ENCODE measurements at places on chromosomes 4 and X.

DNA sequence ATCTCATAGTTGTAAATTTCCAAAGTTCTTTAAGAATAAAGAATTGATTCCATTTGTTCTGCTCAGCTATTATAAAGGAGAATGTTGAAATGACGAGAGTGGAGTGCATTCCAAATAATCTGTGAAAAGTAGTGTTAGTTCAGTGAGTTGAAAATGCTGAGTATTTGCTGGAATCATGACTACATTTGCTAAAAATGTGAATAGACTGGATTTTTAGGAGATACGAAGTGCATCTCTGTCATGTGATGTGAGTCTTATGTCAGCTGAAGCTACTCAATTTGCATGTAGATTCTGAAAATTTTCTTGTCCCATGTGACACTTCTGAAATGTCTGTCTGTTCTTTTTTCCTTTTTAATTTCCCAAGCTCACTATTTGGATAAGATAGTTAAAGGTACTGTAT is 206.0 kb downstream of the DCTD start:
- DNase-seq, result no peak

DNA sequence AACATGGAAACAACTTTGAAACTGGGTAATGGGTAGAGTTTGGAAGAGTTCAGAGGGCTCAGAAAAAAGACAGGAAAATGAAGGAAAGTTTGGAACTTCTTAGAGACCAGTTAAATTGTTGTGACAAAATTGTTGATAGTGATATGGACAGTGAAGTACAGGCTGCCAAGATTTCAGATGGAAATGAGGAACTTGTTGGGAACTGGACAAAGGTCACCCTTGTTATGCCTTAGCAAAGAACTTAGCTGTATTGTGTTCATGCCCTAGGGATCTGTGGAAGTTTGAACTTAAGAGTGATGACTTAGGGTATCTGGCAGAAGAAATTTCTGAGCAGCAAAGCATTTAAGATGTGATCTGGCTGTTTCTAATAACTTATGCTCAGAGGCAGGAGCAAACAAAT is 5.1 kb upstream of the ARL13A start:
- DNase-seq, result no peak

- DNase-seq, result no peak
Observed at GRCh38 chr4:84258905-84259830, 239.9 kb downstream of the NKX6-1 start.

GRCh38 chrX:153226344-153227185 is 47.5 kb downstream of the MAGEA1 start:
- DNase-seq, result no peak

DNA sequence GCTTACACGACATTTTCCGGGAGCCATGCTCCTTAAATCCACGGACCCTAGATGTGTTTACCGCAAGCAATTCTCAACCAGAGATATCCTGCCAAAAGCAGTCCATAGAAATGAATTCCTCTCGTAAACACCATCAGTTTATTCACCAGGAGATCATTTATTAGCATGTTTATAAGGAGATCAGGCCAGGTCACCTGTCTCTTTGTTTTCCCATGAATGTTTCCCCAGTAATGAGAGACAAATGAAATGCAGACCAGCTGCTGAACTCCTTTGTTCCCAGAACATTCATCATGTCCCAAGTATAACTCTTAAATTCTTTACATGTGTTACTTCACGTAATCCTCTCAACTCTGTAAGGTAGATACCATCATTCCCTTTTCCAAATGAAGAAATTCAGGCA is 137.1 kb downstream of the DDX53 start:
- DNase-seq, result no peak

GRCh38 chrX:129781134-129781672 is 1.5 kb downstream of the SASH3 start:
- peak; percentile 65 for DNase-seq

DNA sequence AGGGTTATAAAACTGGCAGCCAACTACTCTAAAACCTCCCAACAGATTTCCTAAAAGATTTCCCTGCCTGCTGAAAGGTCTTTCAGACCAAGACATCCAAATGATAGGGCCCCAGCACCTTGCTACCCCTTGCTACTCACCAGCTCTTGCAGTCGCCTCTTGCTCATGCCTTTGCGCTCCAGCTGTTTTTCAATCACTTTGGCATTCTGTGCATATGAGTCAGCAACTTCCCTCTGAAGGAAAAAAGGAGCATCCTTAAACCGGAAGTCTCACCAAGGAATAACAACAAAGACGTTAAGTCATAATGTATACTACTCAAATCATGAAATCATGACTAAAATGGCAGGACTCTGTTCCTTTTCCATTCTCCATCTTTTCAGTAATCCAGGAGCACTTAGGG is 24.0 kb downstream of the STEEP1 start:
- DNase-seq, result no peak

DNA sequence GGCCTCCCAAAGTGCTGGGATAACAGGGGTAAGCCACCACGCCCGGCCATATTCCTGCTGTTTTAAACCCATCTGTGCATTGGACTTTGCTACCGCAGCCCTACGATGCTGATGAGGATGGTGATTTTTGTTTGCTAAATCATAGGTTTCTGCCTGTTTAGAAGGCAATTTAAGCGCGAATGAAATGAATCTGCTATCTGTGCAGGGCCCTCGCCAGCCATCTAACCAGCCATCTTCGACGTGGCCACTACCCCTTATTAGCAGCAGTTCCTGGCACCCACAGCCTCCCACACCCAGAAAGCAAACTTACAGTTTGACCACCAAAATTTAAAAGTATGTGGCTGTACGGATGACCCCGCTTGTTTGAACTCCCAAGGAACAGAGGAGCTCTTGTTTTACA is 178.5 kb downstream of the SHOX start:
- DNase-seq, result no peak

- DNase-seq, result no peak
Observed at GRCh38 chr4:85610450-85610849, 135.5 kb downstream of the ARHGAP24 start.

DNA sequence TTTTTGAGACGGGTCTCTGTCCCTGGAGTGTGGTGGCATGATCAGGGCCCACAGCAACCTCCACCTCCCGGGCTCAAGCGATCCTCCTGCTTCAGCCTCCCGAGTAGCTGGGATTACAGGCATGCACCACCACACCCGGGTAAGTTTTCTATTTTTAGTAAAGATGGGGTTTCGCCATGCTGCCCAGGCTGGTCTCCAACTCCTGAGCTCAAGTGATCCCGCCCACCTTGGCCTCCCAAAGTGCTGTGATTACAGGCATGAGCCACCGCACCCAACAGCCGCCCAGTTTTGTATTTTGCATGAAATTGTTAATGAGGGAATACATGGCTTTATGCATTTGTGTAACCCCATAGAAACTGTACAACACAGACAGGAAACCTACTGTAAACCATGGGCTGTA is 2.8 kb upstream of the ARHGAP4 start:
- DNase-seq, result no peak

DNA sequence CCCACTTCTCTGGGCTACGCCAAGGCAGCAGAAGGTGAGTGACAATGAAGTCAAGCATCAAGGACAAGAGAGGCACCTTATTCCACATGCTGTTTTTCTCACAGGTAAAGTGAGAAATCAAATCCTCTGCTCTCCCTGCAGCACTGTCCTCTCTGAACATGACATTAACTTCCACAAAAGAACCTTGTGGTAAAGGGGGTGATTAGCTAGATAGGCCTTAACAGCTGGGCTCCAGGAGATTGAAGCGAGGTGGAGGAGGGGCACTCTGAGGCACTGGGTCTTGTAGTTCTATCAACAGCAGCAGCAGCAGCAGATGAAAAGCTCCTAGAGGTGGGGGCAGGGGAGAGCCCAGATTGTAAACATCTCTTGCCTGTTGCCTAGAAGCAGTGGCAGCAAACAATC is 96.8 kb upstream of the CXXC4 start:
- no peak for DNase-seq

GRCh38 chr4:55979562-55979961 is 30.8 kb downstream of the CEP135 start:
- DNase-seq, result no peak

DNA sequence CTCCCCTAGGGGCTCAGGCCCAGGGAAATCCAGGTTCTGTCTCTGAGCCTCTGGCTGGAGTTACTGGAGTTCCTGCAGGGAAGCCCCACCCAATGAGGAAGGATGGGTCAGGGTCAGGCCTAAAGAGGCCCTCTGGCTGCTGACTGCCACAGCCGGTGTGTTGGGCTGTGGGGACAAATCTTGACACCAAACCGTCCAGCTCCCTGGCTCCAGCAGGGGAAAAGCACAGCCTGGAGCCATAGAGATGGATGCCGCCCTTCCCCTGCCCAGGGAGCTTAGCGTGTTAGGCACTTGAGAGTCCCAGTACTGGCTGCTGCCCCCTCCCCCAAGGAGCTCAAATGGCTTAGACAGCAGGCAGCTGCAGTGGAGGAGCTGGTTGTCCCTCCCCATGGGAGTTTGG is 321.3 kb upstream of the LCORL start:
- no peak for DNase-seq

All from stimulated activated CD8-positive, alpha-beta memory T cell treated with anti-CD3 and anti-CD28 coated beads, Interleukin-15, amount 100 ng/mL, for 4 hours (primary cell).